ENCODE measurements at places on chromosomes 1 and 21.

DNA sequence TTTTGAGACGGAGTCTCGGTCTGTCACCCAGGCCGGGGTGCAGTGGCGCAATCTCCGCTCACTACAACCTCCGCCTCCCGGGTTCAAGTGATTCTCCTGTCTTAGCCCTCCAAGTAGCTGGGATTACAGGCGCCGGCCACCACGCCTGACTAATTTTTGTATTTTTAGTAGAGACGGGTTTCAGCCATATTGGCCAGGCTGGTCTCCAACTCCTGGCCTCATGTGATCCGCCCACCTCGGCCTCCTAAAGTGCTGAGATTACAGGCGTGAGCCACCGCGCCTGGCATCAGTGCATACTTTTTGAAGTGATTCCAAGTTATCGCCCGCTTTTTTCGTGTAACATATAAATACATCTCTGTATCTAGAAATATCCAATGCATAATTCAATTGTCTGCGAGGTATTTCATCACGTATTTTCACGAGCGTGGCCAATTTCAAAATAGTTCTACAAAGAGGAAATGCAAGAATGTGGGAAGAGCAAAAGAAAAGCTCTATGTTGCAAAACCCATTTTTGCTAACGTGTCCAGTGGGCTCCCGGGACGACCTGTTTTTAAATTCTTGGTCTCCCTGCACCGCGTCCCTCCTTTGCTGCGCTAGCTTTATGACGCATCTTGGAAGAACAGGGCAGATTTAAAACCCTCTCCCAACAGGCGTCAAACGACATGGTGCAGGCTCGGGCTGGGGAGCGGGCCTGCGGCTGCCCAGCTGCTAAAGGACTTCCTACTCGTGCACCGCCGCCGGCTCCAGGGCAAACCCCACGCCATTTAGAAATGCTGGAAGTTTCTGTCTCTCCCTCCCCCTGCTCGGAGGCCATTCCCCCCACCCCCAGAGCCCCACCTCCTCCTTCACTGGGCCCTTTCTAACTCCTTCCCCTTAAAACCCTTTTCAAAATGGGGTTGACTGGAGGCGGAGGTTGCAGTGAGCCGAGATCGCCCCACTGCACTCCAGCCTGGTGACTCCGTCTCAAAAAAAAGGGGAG lies 923 bp upstream of the IFNGR2 start:
- peaks cover 14% of the 10 kb centered on the region for H3K36me3 ChIP-seq
- H3K27ac ChIP-seq: peak overlapping the region; percentile 89
- H3K4me1 ChIP-seq: peaks cover 40% of the 10 kb centered on the region
- H3K4me3 ChIP-seq: peak overlapping the region; percentile 83
- DNase-seq: peak; percentile 65

DNA sequence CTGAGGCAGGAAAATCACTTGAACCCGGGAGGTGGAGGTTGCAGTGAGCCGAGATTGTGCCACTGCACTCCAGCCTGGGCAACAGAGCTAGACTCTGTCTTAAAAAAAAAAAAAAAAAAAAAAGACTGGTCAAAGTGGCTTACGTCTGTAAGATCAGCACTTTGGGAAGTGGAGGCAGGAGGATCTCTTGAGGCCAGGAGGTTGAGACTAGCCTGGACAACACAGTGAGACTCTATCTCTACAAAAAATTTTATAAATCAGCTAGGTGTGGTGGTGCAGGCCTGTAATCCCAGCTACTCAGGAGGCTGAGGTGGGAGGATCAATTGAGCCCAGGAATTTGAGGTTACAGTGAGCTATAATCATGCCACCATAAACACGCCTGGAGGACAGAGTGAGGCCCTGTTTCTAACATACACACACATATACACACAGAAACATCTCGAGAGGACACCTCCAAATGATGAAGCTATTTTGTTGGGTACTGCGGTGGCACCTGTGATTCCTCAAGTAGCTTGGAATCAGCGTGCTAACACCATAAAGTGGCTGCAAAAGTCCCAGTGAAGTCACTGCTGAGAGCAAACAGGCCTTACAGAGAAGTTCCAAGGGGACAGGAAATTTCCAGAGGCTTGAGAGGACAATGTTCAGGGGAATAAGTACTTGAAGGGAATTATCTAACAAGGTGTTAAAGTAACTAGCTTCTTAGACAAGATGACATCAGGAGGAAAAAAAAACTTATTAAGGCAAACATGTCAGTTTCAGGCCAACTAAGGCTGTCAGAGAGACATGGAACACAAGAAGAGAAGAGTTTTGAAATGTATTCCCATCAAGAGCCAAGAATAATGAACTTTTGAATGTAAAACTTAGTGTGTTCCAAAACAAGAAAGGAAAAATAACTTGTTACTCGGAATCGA lies 1.3 kb downstream of the NADK start:
- H3K27me3 ChIP-seq: peaks cover 24% of the 10 kb centered on the region
- no peak for DNase-seq
- peak overlapping the region; percentile 77 for H3K27ac ChIP-seq
- H3K4me3 ChIP-seq: peak overlapping the region; percentile 87
- H3K36me3 ChIP-seq: peaks cover 6% of the 10 kb centered on the region

DNA sequence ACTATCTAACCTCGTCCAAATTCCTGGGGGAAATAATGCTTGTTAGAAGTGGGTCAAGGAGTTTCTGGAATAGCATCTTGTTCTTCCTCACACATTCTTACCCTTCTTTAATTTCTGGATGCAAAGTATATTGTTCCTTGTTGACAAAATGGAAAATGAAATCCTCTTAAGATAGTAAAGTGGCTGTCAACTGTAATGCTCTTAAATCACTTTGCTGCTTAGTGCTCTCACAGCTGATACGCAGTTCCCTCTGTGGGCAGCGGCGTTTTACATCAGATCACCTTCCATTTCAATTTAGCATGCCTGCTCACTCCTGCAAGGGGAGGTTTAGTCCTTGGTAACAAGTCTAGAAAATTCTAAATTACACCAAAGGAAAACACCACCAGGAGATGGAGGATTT lies 113.1 kb downstream of the DNM3 start:
- H3K4me1 ChIP-seq: no peaks in the 10 kb centered on the region
- no peak for DNase-seq
- no peak overlapping the region for H3K27ac ChIP-seq
- H3K4me3 ChIP-seq: no peak overlapping the region
- H3K36me3 ChIP-seq: no peaks in the 10 kb centered on the region
- peaks cover 6% of the 10 kb centered on the region for H3K27me3 ChIP-seq

DNA sequence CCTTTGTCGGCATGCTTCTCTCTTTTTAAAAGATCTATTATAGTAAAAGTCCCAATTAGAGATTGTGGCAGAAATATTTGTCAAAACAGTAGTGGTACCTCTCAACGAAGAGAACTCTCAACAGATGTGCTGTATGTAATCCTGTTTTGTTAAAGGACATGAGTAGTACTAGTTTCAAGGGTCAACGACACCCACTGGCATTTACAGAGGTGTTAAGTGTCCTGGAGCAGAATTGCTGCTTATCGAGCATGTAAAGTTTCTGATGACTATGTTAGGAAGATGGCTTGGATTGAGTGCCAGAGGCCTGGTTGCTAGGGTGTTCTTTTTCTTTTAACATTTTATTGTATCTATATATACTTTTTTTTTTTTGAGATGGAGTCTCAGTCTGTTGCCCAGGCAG lies 27.1 kb downstream of the CELF3 start:
- no peaks in the 10 kb centered on the region for H3K27me3 ChIP-seq
- no peak overlapping the region for H3K27ac ChIP-seq
- no peaks in the 10 kb centered on the region for H3K4me1 ChIP-seq
- DNase-seq: no peak

DNA sequence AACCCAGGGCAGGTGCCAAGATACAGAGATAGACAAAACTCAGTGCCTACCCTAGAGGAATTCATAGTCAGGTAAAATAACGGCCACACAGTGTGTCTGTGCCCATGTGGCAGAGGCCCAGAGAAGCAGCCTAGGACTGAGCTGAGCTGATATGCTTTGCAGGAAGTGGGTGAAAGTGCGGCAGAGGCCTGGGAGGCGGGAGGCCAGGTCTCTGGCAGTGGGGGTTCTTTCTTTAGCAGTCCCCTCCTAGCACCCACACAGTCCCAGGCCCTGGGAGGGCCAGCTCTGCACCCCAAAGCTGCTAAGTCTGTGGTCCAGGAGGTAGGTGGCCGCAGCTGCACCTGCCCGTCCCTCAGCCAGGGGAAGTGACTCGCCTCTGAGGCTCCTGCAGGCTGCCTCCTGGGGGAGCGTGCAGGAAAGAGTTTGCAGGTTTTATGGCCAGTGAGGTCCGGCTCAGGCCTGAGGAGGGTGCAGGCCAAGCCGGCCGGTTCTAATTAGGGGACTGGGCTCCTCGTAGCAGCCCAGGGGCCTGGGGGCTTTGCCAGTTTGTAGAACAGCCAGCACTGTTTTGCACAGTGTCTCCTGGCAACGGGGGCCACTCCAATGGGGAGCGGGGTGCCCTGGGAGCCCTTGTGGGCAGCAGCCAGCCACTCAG lies 107.9 kb downstream of the SPSB1 start:
- no peak overlapping the region for H3K27ac ChIP-seq
- no peak overlapping the region for H3K4me3 ChIP-seq
- DNase-seq: peak; percentile 18
- no peaks in the 10 kb centered on the region for H3K36me3 ChIP-seq
- H3K27me3 ChIP-seq: peaks cover 6% of the 10 kb centered on the region

- H3K4me1 ChIP-seq: peaks cover 32% of the 10 kb centered on the region
- DNase-seq: peak; percentile 92
- peaks cover 8% of the 10 kb centered on the region for H3K36me3 ChIP-seq
- peak overlapping the region; percentile 5 for H3K4me3 ChIP-seq
Observed at GRCh38 chr1:42177541-42177981, 13.0 kb upstream of the GUCA2A start.

GRCh38 chr1:159800177-159800930 lies 1.8 kb upstream of the FCRL6 start:
- DNase-seq: no peak
- H3K4me1 ChIP-seq: peaks cover 56% of the 10 kb centered on the region
- H3K4me3 ChIP-seq: no peak overlapping the region

- peaks cover 2% of the 10 kb centered on the region for H3K27me3 ChIP-seq
- no peak overlapping the region for H3K27ac ChIP-seq
- no peak for DNase-seq
- H3K4me1 ChIP-seq: peaks cover 19% of the 10 kb centered on the region
- H3K4me3 ChIP-seq: no peak overlapping the region
Observed at GRCh38 chr1:59768792-59769735, 45.7 kb upstream of the HOOK1 start.

DNA sequence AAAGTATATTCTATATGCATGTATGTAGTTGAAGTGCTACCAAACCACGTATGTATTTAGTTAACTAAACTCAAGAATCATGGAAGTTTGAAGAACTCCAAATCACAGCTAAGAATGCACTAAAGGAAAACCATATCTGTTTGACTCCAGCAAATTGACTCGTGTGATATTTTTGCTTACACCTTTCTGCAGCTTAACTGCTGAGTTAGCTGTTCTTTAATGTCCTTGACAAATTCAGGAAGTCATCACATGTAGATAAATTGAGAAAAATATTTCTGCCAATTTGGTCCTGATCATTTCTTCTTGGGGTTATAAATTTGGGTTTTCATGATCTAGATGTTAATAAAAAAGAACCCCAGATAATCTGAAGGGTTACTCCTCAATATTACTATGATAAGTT lies 83.0 kb downstream of the NFIA start:
- no peaks in the 10 kb centered on the region for H3K36me3 ChIP-seq
- DNase-seq: no peak
- no peak overlapping the region for H3K27ac ChIP-seq
- no peaks in the 10 kb centered on the region for H3K27me3 ChIP-seq
- H3K4me3 ChIP-seq: no peak overlapping the region

- H3K4me3 ChIP-seq: no peak overlapping the region
- peaks cover 16% of the 10 kb centered on the region for H3K4me1 ChIP-seq
- H3K27ac ChIP-seq: no peak overlapping the region
- H3K36me3 ChIP-seq: no peaks in the 10 kb centered on the region
- H3K27me3 ChIP-seq: peaks cover 5% of the 10 kb centered on the region
Observed at GRCh38 chr1:234582681-234583301, 27.2 kb downstream of the IRF2BP2 start.

GRCh38 chr1:12620488-12620865 lies 2.5 kb upstream of the DHRS3 start:
- peaks cover 48% of the 10 kb centered on the region for H3K4me1 ChIP-seq
- no peak for DNase-seq
- H3K27ac ChIP-seq: no peak overlapping the region
- no peaks in the 10 kb centered on the region for H3K36me3 ChIP-seq
- no peak overlapping the region for H3K4me3 ChIP-seq

DNA sequence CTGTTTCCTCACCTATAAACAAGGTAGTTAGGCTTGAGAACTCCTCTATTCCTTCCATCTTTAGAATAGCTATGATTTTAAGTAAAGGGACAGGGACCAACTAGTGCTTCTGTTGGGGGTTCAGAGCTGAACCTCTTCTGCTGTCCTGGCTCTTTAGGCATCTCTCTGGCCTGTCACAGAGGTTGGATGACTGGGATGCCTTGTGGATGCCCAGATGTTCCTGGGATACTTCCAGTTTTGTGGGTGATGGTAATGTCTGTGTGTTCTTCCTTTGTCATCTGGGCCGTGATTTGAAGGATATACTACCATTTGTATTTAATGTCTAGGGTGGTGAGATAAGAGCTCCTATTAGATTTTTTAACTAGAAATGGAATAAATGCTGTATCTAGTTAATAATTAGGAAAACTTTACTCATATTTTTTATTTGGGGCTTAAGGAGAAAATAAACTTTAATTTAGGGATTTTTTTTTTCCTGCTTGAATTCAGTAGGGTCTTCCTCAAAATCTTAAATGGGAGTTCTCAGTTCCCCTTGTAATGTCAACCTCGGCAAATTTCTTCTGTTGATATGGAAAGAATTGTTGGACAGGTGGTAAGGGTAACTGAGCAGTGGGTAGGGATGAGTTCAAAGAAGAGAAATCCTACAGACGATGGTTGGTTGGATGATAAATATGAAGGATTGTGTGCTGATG lies 47.2 kb downstream of the LAMC1 start:
- peaks cover 10% of the 10 kb centered on the region for H3K27me3 ChIP-seq
- peaks cover 86% of the 10 kb centered on the region for H3K4me1 ChIP-seq
- DNase-seq: no peak
- H3K4me3 ChIP-seq: peak overlapping the region; percentile 50
- peaks cover 13% of the 10 kb centered on the region for H3K36me3 ChIP-seq

DNA sequence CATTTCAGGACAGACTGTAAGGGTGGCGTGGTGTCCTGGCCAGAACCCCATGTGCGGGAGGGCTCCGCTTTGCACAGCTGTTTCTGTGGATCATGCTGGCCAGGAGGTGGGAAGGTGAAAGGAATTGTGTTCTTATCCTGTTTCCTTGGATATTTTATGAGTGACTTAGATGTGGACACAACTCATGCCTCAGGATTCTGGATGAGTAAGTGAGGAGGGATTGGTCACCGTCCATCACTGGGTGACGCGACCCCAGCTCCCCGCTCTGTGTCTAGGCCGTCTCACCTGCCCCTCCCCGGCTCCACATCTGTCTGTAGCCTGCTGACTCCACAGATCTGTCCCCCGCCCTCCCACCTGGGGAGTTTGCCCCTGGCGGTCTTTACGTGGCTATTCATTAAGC lies 48.8 kb downstream of the PIK3CD start:
- peak overlapping the region; percentile 80 for H3K4me3 ChIP-seq
- H3K27me3 ChIP-seq: no peaks in the 10 kb centered on the region
- peaks cover 9% of the 10 kb centered on the region for H3K36me3 ChIP-seq
- H3K4me1 ChIP-seq: peaks cover 55% of the 10 kb centered on the region

Measured in HFFc6 (cell line).